Activated CD8-positive, alpha-beta memory T cell treated with anti-CD3 and anti-CD28 coated beads, Interleukin-2, amount 50 U/mL, for 48 hours (primary cell): ENCODE measurements at places on chromosomes 16 and 17.
A peak's percentile ranks its signal among the peaks of the same experiment; 100 is the strongest.

GRCh38 chr17:51676691-51677487, 416.5 kb downstream of the UTP18 start:
- DNase-seq, result no peak

GRCh38 chr17:69222707-69223258, 5.8 kb downstream of the ABCA10 start:
- no peak for DNase-seq

DNA sequence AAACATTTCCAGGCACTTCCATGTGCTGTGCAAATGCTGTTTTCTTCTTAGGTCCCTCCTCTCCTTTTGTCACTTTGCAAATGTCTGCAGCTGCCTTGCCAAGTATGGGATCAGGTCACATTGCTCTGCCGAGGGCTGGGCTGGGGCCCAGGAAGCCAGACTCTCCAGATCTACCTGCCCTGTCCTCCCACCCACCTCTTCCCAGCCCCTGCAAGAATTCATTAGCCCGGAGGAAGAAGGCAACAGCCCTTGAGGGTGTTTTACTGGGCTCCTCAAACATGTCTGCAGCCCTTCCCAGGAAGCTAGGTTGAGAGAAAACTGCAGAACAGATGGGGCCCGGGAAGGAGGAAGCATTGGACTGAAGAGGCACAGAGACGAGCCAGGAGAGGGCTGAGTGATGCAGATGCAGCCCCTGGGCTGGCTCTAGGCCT, 47.1 kb downstream of the WSB1 start:
- DNase-seq, result no peak

GRCh38 chr17:81322271-81323082, 27.4 kb upstream of the SLC38A10 start:
- peak; percentile 80 for DNase-seq

DNA sequence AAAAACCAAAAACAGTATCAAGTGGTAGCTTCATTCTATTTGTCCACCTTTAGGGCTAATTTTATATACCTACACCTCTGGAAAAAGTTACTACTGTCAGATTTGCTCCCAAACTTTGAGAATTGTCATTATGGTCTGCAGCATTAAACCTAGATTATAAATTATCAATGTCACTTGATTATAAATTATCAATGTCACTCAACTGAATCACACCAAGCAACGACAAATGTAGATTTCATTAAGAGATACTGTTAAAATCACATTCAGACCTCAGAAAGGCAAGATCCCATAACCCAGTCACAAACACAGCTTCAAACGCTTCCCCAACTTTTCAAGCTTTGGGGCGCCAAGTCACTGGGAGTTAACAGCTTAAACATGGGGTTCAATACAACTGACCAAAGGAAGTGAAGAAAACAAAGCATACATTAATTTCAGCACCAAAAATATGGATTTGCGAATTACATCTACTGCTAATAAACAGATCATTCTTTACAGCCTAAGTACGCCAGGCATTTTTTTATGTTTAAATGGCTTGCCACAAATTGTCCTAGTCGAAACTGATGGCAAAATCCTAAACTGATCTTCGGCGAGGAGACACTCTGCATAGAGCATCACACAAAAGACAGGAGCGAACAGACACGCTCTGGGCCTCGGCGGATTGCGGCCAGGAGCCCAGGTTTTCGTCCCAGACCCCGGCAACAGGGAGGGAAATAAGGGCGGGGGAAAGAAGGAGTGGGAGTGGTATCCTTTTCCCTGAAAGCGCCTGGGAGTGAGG, 981 bp downstream of the GLG1 start:
- no peak for DNase-seq

DNA sequence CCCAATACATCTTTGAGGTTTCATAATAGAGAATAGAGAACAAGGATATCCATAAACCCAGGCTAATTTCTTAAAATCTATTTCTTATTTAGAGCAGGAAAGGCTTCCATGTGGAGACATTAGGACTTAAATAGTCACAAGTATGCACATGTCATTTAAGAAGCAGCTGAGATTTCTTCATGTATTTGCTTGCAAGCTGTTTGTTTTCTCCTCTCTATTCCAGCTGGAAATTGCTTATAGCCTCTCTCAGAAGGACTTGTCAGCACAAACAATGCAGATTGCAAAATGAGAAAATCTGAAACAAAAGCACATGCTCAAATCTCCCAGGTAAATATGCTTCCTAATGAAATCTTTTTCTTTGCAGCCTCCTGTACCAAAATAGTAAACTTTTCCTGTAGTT, 1473.1 kb downstream of the CDH8 start:
- DNase-seq, result no peak

DNA sequence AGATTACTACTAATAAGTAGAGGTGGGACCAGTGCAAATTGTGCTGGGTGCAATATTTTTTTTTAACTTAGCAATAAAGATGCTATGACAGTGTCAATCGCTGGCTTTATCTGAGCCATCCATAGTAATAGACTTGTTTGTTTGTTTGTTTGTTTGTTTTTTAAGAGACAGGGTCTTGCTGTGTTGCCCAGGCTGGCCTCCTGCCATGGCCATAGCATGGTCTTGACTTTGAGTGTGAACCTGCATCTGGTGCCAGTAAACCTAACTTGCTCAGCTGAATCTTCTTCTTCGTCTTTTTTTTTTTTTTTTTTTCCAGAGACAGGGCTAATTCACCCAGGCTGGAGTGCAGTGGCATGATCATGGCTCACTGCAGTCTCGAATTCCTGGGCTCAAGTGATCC, 46.6 kb downstream of the ZNRF1 start:
- DNase-seq, result no peak

DNA sequence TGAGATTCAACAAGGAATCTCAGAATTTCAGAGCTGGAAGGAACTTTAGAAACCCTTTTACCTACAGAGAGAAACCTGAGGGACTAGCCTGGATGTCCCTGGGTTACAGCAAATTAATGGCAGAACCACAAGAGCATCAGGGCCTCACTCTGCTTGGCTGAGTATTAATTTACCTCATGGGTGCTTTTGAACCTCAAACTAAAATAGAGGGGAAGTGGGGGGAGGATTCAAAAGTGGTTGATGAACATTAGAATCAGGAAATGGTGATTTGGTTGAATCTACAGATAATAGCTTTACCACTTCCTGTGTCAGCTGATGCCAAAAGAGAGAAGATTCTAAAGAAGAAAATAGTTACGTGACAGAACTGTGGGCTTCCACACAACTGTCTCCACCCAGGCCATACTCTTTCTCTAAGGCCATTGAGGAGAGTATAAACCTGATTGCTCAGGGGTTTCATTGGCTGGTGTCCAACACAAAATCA, 11.3 kb upstream of the SKAP1 start:
- no peak for DNase-seq

GRCh38 chr17:76232342-76232741, 8.0 kb downstream of the RNF157 start:
- DNase-seq, result no peak

DNA sequence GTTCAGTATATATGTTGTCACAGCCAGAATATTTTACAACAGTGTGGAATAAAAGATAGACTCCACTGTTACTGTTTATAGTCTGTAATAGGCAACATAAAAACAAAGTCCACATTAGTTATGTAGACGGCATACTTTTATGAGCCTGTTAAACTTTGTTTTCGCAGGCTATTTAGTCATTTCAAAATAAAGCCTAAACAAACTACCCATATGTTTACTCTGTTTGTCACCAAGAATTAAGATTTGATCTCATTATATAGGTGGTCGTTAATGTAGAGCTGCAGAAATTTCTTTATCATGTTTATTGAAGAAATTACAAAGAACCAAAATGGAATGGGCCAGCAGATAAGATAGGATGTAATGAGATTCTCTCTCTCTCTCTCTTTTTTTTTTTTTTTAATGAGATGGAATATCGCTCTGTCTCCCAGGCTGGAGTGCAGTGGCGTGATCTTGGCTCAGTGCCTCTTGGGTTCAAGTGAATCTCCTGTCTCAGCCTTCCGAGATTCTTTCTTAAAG, 943.8 kb upstream of the SOX9 start:
- DNase-seq, result no peak

- DNase-seq, result no peak
Observed at GRCh38 chr16:73192232-73192894, 144.4 kb upstream of the ZFHX3 start.

DNA sequence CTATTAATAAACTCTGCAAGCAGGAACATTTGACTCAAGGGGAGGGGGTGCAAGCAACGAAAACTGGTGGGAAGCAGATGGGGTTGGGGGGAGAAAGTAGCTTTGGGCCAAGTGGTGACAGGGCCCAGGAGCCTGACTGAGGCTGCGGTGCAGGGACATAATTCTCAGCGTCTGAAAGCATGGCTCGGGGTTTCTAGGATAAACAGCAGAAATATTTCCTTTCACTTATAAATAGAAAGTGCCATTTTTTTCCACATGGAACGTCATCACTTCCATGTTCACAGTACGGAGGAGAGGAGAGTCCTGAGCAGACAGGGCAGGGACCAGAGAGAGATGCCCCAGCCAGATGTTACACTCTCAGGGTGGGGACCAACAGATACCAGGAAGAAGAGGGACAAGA, 197.1 kb downstream of the ZFHX3 start:
- no peak for DNase-seq

DNA sequence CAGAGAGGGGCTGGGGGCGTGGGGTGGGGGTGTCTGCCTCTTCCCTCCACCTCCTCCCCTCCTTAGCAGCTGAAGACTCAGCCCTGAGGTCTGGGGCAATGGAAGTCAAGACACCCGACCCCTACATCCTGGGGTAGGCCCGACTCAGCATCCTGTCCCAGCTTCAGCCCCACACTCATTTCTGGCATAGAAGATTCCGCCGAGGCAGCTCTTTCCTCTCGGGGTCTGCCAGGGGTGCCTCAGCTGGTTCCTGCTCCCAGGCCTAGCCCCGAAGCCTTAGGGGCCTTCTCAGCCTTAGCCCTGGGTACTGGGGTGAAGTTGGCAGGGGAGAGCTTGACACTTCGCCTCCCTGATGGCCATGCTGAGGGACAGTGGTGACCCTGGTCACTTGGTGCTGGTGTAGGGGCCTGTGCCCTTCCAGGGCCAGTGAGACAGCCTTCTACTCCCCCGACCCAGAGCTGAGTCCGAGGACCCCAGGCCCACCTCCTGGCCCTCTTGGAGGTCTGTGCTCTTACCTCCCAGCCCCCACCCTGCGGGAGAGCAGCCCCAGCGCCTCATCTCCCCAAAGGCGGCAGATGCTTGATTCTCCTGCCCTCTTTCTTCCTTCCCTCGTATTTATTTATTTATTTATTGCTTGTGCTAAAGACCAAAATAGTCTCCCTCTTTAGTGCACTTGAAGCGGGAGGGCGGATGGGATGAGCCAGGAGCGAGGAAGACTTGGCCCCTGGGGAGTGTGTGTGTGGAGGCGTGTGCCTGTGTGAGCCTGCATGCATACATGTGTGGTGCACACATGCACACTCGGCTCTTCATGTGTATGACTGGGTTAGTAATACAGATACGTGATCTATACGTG, 42.5 kb downstream of the KCNJ12 start:
- no peak for DNase-seq

DNA sequence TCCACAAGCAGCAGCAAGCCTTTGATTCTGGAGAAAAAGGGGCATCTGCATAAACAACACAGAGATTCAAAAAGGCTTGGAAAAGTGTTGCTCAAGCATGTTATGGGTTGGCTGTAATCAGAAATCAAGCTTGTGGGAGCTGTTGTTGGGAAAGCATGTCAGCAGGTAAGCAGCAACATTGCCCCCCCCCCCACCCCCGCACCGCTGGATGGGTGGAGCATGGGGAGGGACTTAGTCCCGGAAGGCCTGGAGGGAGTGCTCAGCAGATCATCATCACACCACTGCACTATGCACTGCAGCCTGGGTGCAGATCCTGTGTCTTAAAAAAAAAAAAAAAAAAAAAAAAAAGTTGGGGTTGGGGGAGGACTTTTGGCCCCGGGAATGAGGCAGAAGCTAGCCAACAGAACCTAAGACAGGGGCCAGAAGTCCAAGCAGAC, 16.8 kb upstream of the AKAP1 start:
- DNase-seq, result no peak

DNA sequence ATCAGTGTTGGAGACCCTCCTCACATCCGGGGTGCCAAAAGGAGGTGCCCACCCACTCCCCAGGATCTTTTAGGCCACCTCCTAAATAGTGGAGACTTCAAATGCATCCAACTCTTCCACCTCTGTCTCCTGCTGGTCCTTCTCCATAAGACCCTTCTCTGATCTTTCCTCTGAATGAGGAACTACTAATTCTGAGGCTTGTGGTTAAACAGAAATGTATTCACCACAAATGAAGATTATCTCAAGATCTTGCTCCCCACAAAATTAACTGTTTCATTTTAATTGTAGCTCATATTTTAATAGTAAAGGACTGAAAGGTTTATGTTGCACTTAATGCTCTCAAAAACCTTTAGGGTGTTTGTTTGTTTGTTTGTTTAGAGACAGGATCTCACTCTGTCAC, 34.1 kb downstream of the TLE7 start:
- no peak for DNase-seq

DNA sequence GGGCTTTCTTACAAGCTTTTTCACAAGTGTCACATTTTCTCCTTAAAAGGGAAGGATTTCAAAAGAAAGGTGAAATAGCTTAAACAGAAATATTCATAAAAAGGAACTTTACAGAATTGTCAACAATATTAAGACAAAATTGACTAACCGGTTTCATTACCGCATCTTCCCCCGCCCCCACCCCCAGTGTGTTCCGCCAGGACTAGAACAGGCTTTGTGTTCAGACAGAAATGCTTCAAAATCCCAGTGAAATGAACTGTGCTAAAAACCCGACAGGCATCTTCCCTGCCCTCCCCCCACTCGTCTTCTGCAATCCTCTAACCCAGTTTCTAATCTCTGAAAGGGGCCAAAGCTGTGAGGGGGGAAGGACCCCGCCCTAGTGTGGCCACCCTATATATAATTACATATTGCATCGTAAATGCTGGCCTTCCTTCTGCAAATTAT, 990 bp upstream of the ROGDI start:
- no peak for DNase-seq

GRCh38 chr17:77214743-77215142, 74.0 kb downstream of the SEC14L1 start:
- DNase-seq, result no peak

GRCh38 chr17:80219763-80220053, 425 bp downstream of the SGSH start:
- DNase-seq, result no peak

GRCh38 chr17:77125432-77125901, 15.3 kb upstream of the SEC14L1 start:
- DNase-seq, result no peak

- no peak for DNase-seq
Observed at GRCh38 chr17:13460261-13461000, 141.3 kb downstream of the HS3ST3A1 start.
